ENCODE measurements at places on chromosomes 2 and 18. TPM values are rescaled to one million over a fixed set of nuclear protein-coding genes. Genes with fewer than 3 reads are reported as not detected.

Gene RALB
- 29.3 TPM for total RNA-seq

Gene C2orf76
- total RNA-seq, result 10.6 TPM

- peak overlapping the region; percentile 100 for H3K27ac ChIP-seq
- H3K36me3 ChIP-seq, result peaks cover 2% of the 10 kb centered on the region
- H3K4me1 ChIP-seq, result peaks cover 36% of the 10 kb centered on the region
- DNase-seq, result peak; percentile 25
- peak overlapping the region; percentile 99 for H3K4me3 ChIP-seq
- H3K27me3 ChIP-seq, result peaks cover 3% of the 10 kb centered on the region
Measured at GRCh38 chr2:175167076-175167791, 769 bp downstream of the ATF2 start.

DNA sequence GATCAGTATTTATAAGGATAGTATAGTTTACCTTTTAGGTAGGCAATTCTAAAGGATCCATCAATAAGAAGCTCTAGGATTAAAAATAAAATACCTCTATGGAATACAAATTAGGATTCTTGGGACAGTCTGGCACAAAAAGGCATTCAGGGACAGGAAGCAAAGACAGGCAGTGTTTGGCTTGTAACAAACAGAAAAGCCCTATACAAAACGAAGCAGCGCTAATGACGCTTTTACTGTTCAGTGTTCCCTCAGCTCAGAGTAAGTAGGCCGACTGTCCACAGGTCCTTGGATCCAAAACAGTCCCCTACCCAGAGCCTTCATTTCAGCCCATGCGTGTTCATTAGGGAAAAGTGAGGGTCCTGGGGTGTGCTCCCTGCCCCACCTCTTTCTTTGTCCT lies 236.3 kb downstream of the AGPS start:
- H3K4me3 ChIP-seq, result no peak overlapping the region
- peaks cover 7% of the 10 kb centered on the region for H3K4me1 ChIP-seq
- no peak overlapping the region for H3K27ac ChIP-seq
- DNase-seq, result no peak
- H3K36me3 ChIP-seq, result no peaks in the 10 kb centered on the region
